ENCODE measurements at places on chromosomes 4 and X.

GRCh38 chr4:169791062-169791461 lies 33.3 kb upstream of the HPF1 start:
- DNase-seq, result no peak

DNA sequence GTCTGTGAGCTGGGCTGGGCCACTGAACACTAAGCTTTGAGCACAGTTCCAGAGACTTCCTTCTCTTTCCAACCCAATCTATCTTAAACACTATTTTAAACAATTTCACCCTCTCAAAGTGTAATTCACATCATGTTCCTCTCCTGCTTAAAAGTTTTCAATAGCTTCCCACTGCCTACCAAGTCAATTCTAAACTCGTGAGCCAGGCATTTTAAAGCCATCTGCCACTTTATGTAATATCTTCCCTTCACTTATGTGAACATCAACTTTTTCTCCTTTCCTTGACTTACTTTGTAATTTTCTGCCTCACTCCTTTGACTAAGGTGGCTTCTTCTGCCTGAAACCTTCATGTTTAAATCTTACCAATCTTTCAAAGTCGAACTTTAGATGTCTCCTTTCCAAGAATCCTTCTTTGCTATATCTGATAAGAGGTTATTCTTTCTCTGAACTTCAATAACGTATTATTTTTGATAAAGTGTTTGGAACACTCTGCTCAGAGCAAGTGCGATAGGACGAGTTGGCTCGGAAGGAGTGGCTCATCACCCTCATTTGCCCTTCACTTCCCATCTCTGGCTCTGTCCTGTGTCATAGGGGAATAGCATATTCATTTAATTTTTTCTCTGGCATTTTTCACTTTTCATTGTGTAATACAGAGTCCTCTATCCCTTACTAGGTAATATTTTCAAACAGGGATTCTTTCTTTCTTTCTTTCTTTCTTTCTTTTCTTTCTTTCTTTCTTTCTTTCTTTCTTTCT lies 13.0 kb upstream of the SPARCL1 start:
- DNase-seq, result no peak

GRCh38 chrX:11641349-11642065 lies 24.2 kb downstream of the ARHGAP6 start:
- no peak for DNase-seq

GRCh38 chr4:175443547-175443946 lies 368.5 kb downstream of the GPM6A start:
- no peak for DNase-seq

DNA sequence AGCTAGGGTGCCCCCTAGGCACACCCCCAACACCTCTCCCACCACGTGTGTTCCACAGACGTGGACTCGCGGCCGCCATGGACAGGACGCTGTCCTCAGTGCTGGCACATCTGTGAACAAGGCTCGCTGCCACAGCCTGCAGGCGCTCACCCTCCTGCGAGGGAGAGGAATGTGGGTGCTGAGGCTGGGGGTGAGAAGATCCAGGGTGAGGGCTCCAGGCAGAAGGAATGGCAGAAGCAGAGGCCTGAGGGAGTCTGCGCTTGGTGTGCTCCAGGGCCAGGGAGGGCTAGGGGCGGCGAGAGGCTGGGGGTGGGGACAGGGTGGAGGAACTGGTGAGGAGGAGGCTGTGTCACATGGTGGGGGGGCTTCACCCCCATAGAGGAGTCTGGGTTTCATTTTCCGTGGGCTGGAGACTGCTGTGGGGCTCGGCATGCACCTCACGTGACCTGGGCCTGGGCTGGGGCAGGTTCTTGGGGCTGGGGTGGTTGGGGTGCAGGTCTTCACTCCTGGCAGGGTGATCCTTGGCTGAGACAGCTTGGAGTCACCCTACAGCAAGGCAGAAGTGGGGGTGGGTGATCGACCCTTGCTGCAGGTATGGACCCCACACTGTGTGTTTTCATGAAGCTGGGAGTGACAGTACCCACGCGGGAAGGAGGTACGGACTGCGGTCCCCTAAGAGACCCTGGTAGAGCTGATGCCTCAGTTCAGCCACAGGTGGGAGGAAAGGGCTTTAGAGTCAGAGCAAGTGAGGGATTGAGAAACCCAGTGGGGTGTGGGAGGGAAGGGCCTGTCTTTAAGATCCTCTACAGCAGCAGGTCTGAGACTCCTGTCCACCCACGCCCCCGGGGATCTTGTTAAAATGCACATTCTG lies 103.7 kb downstream of the PSAPL1 start:
- no peak for DNase-seq

DNA sequence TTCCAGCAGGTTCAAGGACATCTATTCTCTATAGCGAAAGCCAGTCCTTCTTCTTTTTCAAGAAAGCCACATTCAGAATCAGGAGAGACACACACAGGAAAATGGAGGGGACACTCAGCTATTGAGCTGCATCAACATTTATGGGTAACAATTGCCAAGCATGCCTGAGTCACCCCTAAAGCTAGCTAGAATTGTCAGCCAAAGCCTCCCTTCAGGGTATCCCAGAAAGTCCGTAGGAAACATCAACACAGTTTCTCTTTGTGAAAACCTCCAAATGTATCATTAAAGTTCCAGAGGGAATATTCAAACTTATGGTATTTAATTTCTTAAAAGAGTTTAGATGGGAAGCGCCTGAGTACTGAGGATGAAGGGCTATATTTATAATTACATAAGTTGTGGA lies 331.1 kb upstream of the SLC7A11 start:
- no peak for DNase-seq

GRCh38 chrX:46485897-46486296 lies 59.3 kb downstream of the ZNF674 start:
- DNase-seq, result peak; percentile 37

GRCh38 chr4:5888222-5889001 lies 4.5 kb downstream of the CRMP1 start:
- DNase-seq, result no peak

GRCh38 chr4:99013402-99013843 lies 17.9 kb downstream of the METAP1 start:
- no peak for DNase-seq

DNA sequence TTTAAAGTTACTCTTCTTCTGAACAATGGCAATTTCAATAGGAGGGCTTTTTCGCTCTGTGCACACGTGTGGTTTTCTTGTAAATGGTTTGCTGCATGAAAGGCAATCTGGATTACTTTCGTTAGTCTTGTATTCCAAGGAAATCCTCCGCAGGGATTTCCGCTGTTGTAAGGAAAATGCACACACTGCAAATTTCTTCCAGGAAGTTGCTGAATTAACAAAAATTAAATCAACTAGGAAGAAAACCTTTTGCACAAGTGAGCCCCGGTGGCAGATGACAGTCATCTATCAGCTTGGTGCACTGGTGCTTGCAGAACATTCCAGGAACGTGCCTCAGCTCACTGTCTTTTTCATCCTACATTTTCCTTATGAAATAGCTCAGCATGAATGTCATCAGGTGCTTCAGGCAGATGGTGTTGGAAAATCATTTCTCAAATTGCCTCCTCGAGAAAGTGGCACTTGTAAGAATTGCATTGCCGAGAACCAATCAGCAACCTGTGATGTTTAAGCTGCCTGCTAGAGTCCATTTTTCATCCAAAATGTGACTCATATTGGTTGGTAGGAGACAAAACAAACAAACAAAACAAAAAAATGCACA lies 272.4 kb upstream of the VCX start:
- no peak for DNase-seq

GRCh38 chr4:3308691-3309090 lies 15.9 kb downstream of the RGS12 start:
- DNase-seq, result no peak

GRCh38 chrX:75968293-75968692 lies 183.2 kb upstream of the MAGEE2 start:
- DNase-seq, result no peak

DNA sequence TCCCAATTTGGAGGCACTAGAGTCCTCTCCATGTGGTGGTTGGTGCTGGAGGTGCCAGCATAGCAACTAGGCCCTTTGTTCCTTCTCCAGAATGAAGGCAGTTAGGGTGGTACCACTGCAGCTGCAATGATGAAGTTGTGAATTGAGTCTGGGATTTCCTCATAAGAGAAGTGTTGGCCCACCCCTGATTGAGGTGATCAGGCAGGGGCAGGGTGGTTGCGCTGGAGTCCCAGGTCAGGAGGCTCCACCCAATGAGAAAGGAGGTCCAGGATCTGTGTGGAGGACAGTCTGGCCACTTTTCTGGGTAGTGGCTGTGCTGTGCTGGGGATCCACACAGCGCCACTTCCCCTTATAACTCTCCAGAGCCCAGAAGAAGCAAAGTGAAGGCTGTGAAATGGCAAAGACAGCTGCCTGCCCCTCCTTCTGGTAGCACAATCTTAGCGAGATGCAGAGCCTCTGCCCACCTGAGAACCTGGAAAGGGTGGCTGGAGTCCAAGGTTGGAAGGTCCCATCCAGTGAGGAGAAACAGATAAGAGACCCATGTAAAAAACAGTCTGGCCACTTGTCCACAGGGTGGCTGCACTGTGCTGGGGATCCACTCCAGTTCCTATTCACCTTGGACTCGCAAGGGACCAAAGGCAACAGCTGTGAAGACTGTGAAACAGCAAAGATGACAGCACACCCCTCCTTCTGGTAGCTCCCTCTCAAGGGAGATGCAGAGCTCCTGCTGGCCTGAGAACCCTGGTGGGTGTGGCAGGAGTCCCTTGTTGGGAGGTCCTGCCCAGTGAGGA lies 124.6 kb downstream of the RRAGB start:
- no peak for DNase-seq

DNA sequence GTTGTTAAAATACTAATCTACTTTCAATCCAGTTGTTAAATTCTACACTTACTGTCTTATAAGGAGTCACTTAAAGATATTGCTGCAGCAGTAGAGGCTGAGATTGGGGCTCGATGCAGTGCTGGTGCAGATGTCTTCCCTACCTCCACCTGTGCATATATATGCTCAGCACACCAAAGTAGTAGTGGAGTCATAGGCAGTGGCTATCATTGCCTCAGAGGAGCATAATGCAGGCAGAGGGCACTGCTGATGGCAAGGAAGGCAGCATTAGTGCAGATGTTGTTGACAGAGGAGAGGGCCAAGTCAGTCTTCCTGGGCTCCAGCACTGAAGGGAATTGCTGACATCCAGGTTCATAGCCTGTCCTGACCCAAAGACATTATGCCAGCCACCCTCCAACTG lies 35.1 kb downstream of the INPP4B start:
- DNase-seq, result no peak

- DNase-seq, result no peak
Measured at GRCh38 chr4:116925900-116926457, 159.4 kb downstream of the TRAM1L1 start.

DNA sequence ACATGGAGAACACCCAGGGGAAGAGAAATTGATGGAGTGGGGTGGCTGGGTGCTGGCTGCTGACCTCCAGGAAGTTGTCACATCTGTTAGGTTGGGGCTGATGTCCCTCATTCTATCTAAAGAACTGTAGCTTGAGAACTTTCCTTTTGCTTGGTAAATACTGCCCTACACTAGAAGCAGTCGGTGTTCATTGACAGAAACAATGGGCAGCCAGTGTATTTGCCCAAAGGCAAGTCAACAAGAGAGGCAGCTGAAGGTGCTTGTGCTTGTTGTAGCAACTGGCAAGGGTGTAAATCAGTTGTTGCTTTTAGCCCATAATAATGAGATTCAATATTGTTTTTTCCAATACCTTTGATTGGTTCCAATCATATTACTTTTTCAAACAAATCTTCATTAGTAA lies 956 bp downstream of the TMEM154 start:
- DNase-seq, result no peak

GRCh38 chrX:12955882-12956703 lies 18.8 kb upstream of the TMSB4X start:
- peak; percentile 84 for DNase-seq

DNA sequence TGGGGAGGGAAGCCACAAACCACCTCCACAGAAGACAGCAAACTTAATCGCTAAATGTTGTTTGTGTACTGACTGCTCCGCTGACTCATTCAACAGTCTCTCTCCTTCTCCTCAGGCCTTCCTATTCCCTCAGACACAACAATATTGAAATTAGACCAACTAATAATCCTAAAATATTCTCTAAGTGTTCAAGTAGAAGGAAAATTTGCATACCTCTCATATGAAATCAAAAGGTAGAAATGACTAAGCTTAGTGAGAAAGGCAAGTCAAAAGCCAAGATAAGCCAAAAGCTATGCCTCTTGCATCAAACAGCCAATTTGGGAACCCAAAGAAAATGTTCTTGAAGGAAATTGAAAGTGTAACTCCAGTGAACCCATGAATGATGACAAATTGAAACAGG lies 75.7 kb upstream of the ARHGAP24 start:
- DNase-seq, result no peak

DNA sequence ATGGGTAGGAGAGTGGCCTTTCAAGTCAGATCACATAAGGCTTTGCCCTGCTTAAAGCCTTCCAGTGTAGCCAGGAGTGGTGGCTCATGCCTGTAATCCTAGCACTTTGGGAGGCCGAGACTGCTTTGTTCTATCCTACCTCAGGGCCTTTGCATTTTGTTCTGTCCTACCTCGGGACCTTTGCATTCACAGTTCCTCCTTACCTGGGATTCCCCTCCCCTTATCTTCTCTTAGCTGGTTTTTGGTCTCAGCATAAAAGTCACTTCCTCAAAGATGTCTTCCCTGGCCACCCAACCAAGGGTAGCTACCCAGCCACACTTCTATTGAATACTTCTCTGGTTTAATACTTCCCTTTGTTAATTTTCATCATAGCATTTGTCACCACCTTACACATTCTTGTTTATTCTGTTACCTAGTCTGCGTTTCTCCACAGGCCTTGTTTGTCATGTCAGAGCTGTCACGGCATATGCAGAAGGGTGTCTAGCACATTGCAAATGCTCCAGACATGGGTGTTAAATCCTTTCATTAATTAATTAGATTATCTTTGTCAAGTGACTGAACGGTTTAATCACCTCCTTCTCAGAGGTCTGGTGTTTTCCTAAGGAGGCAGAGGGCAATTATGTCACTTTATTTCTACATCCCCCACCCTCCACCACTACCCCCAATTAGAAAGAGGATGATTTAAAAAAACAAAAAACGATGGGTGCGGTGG lies 11.3 kb upstream of the SETD7 start:
- DNase-seq, result no peak

DNA sequence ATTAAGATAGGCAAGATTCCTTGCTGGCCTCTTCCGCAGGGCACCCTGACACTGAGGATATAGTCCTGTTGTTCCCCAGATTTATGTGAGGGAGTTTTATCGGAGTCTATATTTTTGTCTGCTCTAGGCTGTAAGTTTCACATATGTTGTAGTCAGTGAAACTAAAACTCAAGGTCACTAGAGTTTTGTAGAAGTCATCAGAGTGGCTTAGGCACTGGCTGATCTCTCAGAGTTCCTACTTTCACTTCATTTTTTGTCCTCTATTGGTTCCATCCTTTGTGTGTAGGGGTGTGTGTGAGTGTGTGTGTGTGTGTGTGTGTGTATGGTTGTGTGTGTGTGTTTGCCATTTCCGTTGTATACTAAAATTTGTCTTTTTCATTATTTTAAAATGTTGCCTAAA lies 577.5 kb downstream of the IQCM start:
- DNase-seq, result no peak
